CD4-positive, alpha-beta T cell treated with Interleukin-4 for 4 hours (primary cell): ENCODE measurements at places on chromosomes 7 and 10.

GRCh38 chr10:78510566-78511323 is 477.1 kb downstream of the RPS24 start:
- no peak for DNase-seq

GRCh38 chr7:30708983-30709382 is 26.7 kb upstream of the CRHR2 start:
- no peak for DNase-seq

DNA sequence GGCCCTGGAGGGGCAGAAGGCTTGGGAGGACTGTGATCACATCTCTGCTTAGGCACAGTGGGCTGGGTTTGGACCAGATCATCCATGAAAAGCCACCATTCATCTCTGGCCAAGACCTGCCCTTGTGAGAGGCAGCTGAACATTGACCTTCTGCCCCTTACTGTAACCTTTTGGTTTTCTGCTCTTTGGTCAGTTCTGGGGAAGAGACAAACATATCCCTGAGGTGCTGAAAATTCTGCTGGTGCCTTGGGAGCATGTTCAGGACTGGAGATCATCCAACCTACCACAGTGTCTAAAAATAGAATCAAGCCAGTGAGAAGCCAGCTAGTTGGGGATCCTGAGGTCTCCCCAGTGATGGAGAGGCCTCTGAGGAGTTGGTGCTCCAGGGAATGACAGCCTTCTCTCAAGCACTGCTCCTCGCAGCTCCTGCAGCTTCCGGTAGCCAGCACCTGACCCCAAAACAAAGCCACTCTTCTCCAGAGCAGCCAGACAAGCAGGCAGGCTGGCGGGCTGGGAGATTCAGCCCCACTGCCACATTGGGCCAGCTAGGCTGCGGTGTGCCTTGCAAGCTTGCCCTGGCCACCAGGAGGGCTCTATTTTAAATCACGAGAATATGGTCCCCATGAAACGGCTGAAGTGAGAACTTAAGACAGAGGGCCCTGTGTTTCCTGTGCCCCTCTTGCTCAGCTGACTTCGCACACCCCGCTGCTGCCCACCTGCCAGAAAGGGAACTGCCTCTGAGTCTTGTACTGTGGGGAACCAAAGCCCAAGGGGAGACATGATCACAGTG is 37.8 kb upstream of the UBE2H start:
- no peak for DNase-seq

DNA sequence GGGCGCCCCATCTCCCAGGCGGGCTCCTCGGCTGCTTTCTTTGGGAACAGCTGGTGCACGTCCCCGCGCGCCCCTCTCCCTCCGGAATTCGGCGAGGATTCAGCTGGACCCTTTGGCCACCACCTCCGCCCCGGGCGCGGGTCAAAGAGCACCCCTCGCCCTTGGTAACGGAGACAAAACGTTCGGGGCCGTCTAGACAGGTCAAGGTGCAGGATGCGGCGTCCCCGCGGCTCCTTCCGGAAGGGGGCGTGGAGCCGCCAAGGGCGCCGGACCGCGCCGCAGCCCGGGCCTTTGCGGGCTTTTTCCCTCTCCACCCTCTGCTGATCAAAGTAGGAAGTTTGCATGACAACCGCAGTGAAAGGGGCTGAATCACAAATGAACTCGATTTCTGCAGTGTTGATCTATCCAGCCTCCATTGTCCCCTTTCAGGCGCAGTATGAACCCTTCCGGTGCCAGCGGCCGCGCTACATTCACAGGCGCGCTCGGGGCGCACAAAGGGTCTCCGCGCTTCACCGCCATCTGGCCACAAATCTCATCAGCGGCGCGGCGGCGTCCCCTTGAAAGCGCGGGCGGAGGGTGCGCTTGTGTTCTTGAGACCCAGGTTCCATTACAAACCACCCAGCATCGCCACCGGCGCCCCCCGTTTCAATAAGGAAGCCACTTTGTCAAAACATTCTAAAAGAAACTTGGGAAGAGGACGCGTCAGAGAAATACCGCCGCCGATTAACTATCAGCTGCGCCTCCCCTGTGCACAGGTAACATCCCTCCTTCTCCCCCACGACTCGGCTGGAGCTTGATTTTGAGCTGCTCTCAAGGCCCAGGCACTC is 36.4 kb downstream of the CNPY1 start:
- no peak for DNase-seq

- no peak for DNase-seq
These were observed 96.6 kb upstream of the PARD3 start for GRCh38 chr10:34911661-34912205.

DNA sequence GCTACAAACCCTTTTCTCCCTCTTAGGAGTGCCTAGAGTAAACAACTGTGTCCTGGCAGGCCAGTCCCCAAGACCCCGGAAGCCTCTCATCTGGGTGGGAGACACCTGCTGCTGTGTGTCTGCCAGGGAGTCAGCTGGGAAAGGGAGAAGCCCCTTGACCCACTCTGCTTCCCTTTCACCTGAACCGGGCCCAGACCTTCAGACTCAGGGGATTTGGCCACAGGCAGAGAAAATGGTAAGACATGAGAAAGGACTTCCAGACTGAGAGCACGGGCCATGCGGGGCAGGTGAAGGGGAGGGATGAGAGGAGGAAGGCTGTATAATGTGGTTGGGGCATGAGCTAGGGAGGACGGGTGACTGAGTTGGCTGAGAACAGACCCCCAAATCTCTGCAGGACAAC is 36.0 kb upstream of the NPFFR1 start:
- no peak for DNase-seq

- DNase-seq, result peak; percentile 40
These were observed 30.4 kb downstream of the FOXK1 start for GRCh38 chr7:4712281-4713182.

DNA sequence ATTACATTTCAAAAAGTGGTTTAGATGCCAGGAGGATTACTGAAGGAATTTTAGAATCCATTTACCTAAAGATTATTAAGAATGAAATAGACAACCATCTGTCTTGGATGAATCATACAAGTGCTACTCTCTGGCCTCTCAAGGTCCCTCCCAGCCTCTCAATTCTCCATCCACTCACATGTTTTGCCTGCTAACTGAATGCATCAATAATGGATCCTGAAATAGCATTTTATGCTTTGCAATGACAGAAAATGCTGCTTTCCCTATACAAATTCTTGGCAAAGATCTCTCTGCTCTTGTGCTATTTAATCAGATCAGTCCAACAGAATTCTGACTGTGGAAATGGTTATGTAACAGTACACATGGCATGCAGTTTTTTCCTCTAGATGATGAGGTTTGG is 68.1 kb downstream of the HBP1 start:
- no peak for DNase-seq

DNA sequence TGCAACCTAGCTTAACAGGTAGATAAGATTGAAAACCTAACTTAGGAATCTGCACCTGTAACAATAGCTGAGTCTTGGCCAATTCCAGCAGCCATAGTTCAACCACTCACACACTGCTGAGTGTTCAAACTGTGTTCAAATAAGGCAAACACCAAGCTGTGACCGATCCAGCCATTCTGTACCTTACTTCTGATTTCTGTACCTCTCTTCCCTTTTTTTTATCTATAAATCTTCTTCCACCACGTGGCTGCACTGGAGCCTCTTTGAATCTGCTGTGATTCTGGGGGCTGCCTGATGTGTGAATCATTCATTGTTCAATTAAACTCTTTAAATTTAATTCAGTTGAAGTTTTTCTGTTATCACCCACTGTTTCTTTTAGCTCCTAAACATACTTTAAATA is 15.7 kb upstream of the FOXL3 start:
- no peak for DNase-seq

GRCh38 chr10:95545981-95546380 is 15.2 kb downstream of the SORBS1 start:
- no peak for DNase-seq

DNA sequence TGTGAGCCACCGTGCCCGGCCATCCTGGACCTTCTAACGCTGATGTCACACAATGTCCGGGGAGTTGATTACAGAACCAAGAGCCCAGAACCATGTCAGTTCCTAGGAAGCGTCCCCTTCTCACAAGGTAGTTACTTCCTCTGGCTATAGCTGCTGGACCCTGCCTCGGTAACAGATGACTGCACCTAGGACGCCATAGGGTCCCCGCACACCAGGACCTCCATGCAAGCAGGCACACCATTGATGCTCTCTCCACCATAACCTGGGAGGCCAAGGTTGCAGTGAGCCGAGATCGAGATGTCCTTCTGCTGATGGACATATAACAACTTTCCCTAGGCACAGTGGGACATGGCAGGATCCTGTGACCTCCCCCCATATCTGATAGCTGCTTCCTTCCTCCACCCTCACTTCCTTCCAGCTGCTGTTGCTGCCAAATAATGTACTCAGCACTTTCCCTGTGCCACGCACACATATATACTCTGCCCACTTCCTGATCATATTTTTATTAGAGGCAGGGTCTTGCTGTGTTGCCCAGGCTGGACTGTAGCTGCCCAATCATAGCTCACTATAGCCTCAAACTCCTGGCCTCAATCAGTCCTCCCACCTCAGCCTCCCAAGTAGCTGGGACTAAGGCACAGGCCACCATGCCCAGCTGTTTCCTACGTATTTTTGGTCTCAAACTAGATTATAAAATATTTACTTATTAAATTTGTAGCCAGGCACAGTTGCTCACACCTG is 3.5 kb upstream of the SNX8 start:
- DNase-seq, result no peak

GRCh38 chr10:79380125-79380945 is 33.1 kb downstream of the PPIF start:
- DNase-seq, result no peak

- DNase-seq, result no peak
These were observed 14.7 kb downstream of the CNPY1 start for GRCh38 chr7:155531681-155532080.

- no peak for DNase-seq
These were observed 104.3 kb downstream of the TRIM24 start for GRCh38 chr7:138564365-138564764.

DNA sequence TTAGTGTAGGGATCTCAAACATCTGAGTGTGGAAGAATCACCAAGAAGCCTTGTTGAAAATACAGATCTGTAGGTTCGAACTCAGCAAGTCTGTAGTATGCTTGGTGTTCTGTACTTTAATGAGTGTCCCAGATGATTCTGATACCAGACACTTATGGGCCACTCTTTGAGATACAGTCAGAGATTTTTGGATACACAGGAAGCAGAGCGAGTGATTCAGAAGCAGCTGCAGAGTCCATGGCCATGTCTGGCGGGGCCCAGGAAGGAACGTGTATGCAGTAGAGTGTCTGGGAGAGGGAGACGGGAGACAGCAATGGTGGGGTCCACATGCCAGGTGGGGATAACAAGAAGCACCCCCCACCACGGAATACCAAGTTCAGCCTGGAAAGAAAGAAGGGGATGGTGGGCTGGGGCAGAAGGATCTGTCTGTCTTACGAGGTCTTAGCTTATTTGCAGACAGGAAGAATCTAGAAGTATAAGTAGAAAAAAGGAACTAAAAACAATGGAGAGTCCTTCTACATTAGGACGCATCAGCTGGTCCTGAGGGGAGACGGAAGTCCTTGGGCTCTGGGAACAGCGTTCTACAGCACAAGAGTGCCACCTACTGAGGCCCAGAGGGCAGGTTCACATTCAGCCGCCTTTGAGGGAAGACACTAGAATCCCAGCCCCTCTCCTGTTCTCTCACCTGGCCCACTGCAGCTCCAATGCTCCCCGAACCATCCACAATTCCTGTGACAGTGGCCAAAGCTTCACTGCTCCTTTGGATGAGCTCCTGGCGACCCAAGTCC is 55.4 kb downstream of the SLC37A3 start:
- DNase-seq, result peak; percentile 10

- DNase-seq, result no peak
These were observed 17.8 kb upstream of the CH25H start for GRCh38 chr10:89224739-89225443.

- DNase-seq, result peak; percentile 53
These were observed 3.1 kb upstream of the PAPSS2 start for GRCh38 chr10:87656431-87657072.
